ENCODE measurements at places on chromosomes 11 and 22.

- peaks cover 2% of the 10 kb centered on the region for H3K27me3 ChIP-seq
- no peaks in the 10 kb centered on the region for H3K4me1 ChIP-seq
- no peak overlapping the region for H3K4me3 ChIP-seq
- no peak for DNase-seq
- peaks cover 4% of the 10 kb centered on the region for H3K36me3 ChIP-seq
These were observed 101.1 kb downstream of the HIPK3 start for GRCh38 chr11:33358150-33358831.

- no peaks in the 10 kb centered on the region for H3K27me3 ChIP-seq
- H3K36me3 ChIP-seq = peaks cover 18% of the 10 kb centered on the region
- H3K27ac ChIP-seq = peak overlapping the region; percentile 11
- DNase-seq = no peak
These were observed 138.2 kb upstream of the MTMR2 start for GRCh38 chr11:96062134-96062533.

- peaks cover 5% of the 10 kb centered on the region for H3K36me3 ChIP-seq
- no peak overlapping the region for H3K4me3 ChIP-seq
- peak; percentile 13 for DNase-seq
- no peaks in the 10 kb centered on the region for H3K27me3 ChIP-seq
These were observed 25.6 kb downstream of the OR2AG2 start for GRCh38 chr11:6746086-6746618.

- H3K27me3 ChIP-seq = peaks cover 8% of the 10 kb centered on the region
- DNase-seq = no peak
- H3K4me1 ChIP-seq = peaks cover 9% of the 10 kb centered on the region
- no peak overlapping the region for H3K27ac ChIP-seq
- peaks cover 7% of the 10 kb centered on the region for H3K36me3 ChIP-seq
- no peak overlapping the region for H3K4me3 ChIP-seq
These were observed 2.8 kb upstream of the ZNF195 start for GRCh38 chr11:3381794-3382193.

GRCh38 chr22:39524753-39525657 lies 4.6 kb downstream of the ATF4 start:
- peak overlapping the region; percentile 74 for H3K27ac ChIP-seq
- peaks cover 63% of the 10 kb centered on the region for H3K4me1 ChIP-seq
- peak overlapping the region; percentile 45 for H3K4me3 ChIP-seq
- no peak for DNase-seq

GRCh38 chr22:20573833-20574615 lies 66.6 kb downstream of the MED15 start:
- no peak overlapping the region for H3K4me3 ChIP-seq
- peaks cover 17% of the 10 kb centered on the region for H3K4me1 ChIP-seq
- H3K27ac ChIP-seq = no peak overlapping the region

DNA sequence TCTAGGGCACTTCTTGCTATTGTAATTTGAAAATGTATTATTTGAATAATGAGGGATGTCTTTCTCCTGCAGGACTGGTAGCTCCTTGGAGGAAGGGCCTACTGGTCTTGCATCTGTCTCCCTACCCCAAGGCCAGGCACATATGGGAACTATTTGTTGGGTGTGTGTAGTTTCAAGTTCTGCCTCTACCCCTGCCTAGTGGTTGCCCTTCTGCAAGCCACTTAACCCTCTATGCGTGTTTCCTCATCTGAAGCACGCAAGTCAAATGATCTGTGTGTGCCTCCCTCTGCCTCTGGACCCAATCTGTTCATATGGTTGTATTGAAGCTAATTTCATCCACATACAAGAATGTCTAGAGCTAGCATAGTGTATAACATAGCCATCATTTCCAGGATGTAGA lies 67.0 kb downstream of the WNT11 start:
- H3K4me1 ChIP-seq = peaks cover 6% of the 10 kb centered on the region
- no peak overlapping the region for H3K4me3 ChIP-seq
- H3K36me3 ChIP-seq = peaks cover 15% of the 10 kb centered on the region
- peak overlapping the region; percentile 69 for H3K27ac ChIP-seq
- no peaks in the 10 kb centered on the region for H3K27me3 ChIP-seq

- H3K27ac ChIP-seq = no peak overlapping the region
- H3K36me3 ChIP-seq = no peaks in the 10 kb centered on the region
These were observed 40.9 kb upstream of the MUC5AC start for GRCh38 chr11:1116666-1117390.

- H3K27ac ChIP-seq = peak overlapping the region; percentile 67
- no peak for DNase-seq
These were observed 50.6 kb upstream of the TOP3B start for GRCh38 chr22:22032906-22033802.

GRCh38 chr11:61295596-61295926 lies 445 bp upstream of the VWCE start:
- DNase-seq = no peak
- H3K36me3 ChIP-seq = peaks cover 12% of the 10 kb centered on the region
- H3K27me3 ChIP-seq = peaks cover 8% of the 10 kb centered on the region
- peak overlapping the region; percentile 30 for H3K4me3 ChIP-seq
- H3K27ac ChIP-seq = no peak overlapping the region
